Activated T-cell treated with anti-CD3 and anti-CD28 coated beads, Interleukin-2, amount 50 U/mL, for 72 hours (primary cell): ENCODE measurements at places on chromosomes 13 and 19.

DNA sequence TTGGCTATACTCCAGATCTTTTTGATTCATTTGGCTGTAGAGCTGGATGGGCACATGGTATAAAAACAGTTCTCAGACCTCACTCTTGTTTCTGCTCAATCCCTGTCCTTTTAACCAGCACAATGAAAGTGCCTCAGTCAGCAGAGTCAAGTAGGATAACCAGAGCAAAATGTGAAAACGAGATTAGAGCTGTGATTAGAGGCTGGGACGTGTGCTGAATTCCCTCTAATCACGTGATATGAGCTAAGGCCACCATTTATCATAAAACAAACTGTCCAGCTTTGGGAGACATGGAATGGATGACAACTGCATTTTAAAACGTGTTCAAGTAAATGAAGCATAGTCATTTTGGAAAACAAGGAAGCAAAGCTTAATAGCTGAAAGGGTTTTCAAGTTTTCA is 54.1 kb downstream of the GJA3 start:
- no peaks in the 10 kb centered on the region for H3K36me3 ChIP-seq
- no peak for DNase-seq
- peaks cover 35% of the 10 kb centered on the region for H3K27me3 ChIP-seq
- H3K4me3 ChIP-seq, result no peak overlapping the region
- no peak overlapping the region for H3K27ac ChIP-seq

DNA sequence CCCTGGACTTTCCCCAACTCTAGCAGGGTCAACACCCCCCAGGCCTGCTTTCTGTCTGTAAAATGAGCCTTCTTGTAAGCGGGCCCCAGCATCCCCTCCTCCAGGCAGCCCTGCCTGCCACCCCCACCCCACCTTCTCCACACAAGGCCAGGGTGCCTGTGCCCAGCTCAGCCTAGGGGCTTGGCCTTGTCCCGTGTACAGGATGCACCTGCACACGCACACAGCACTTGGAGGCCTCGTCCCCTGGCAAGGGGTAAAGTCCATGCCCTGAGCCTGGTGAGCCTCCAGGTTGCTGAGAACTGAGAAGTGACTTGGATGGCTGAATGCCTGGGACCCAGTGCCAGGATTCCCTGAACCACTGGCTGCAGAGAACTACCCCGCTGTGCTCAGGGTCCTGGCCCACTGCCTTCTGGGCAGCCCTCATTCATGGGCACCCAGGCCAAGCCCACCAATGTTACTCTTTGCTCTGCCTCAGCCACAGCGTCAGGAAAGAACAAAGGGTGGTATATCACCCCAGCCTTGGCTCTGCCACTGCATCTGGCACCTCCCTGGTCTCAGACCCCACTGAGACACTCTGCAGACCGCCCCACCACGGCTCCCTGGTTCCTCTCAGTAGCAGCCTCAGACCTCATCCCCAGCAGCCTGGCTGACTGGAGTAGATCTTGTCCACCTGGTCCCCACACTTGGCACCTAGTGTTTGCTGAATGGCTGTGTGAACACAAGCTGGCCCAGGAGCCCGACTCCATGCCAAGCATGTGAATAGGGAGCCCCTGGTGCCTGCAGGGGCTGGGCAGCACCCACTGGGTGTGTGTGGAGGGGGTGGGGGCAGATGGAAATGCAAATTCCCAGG is 1.8 kb upstream of the TM6SF2 start:
- no peak overlapping the region for H3K27ac ChIP-seq
- peaks cover 23% of the 10 kb centered on the region for H3K27me3 ChIP-seq
- H3K36me3 ChIP-seq, result peaks cover 5% of the 10 kb centered on the region
- H3K4me1 ChIP-seq, result peaks cover 10% of the 10 kb centered on the region

GRCh38 chr19:41808663-41809566 is 12.5 kb downstream of the CEACAM3 start:
- no peak overlapping the region for H3K4me3 ChIP-seq
- H3K4me1 ChIP-seq, result no peaks in the 10 kb centered on the region
- H3K27ac ChIP-seq, result no peak overlapping the region
- no peaks in the 10 kb centered on the region for H3K36me3 ChIP-seq

DNA sequence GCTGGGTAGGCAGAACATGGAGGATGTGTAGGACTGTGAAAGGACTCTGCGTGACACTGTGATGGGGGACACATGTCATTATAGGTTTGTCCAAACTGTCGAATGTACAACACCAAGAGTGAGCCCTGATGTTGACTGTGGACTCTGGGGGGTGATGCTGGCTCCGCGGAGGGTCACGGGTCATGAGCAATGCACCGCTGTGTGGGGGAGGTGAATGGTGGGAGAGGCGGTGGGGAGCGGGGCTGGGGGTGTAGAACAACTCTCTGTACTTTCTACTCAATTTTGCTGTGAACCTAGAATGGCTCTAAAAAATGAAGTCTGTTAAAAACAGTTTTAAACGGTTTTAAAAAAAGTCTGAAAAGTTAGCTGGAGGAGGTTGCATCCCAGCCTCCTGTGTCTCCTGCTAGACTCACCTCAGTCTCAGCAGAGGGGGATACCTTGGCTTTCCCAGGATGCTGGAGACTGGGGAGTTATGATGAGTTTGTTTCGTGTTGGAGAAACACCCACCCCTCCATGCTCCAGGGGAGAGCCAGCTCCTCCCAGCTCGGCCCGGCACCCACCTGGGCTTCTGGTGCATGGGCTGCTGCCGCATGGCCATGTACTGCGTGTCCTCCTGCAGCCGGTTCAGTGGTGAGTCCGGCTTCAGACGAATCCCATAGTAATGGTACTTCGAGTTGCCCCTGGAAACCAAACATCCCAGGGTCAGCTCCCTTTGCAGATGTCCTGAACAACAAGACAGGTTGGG is 34.7 kb upstream of the RANBP3 start:
- H3K4me3 ChIP-seq, result no peak overlapping the region
- no peaks in the 10 kb centered on the region for H3K4me1 ChIP-seq
- no peak overlapping the region for H3K27ac ChIP-seq
- no peaks in the 10 kb centered on the region for H3K27me3 ChIP-seq
- no peaks in the 10 kb centered on the region for H3K36me3 ChIP-seq

DNA sequence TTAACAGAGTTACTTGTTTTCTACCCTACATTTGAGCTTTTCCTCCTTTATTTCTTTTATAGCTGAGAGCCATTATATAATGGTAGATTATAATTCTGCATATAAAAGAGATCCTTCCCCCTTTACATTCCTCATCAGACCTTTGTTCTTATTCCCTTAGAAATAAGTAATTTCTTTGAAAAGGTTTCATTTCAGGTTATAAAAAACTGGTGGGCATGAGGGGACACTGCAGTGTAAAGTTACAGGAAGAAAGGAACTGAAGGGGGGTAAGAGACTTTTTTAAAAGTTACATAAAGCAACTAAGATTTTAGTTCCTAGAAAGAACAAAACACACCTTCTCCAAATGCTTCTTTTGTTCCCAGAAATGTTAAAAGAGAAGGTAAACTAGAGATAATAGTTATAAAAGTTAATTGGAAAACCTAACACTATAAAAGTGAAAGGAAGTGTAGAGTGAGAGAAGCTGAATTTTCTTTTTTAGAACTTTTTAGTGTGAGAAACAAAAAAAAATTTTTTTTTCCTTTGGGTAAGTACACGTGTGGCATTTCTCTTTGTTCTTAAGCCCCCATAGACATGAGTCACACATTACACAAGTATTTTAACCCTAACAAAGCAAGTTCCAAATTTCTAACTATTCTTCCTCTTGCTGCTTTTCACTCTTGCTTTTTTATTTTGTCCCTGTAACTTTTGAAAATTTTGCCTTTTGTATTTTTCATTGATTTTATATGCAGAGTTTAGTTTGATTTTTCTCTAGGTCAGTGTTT is 106.4 kb upstream of the MLNR start:
- H3K27ac ChIP-seq, result peak overlapping the region; percentile 92
- peaks cover 5% of the 10 kb centered on the region for H3K36me3 ChIP-seq
- H3K4me1 ChIP-seq, result peaks cover 31% of the 10 kb centered on the region
- no peaks in the 10 kb centered on the region for H3K27me3 ChIP-seq
- H3K4me3 ChIP-seq, result peak overlapping the region; percentile 80

- H3K27ac ChIP-seq, result no peak overlapping the region
- H3K4me1 ChIP-seq, result no peaks in the 10 kb centered on the region
- DNase-seq, result no peak
- H3K36me3 ChIP-seq, result peaks cover 25% of the 10 kb centered on the region
- no peaks in the 10 kb centered on the region for H3K27me3 ChIP-seq
These were observed 13.8 kb upstream of the RPS15 start for GRCh38 chr19:1424192-1424955.

- peak overlapping the region; percentile 81 for H3K4me3 ChIP-seq
- H3K4me1 ChIP-seq, result peaks cover 30% of the 10 kb centered on the region
- H3K36me3 ChIP-seq, result peaks cover 4% of the 10 kb centered on the region
These were observed 324 bp upstream of the FBXO17 start for GRCh38 chr19:38975861-38976271.

DNA sequence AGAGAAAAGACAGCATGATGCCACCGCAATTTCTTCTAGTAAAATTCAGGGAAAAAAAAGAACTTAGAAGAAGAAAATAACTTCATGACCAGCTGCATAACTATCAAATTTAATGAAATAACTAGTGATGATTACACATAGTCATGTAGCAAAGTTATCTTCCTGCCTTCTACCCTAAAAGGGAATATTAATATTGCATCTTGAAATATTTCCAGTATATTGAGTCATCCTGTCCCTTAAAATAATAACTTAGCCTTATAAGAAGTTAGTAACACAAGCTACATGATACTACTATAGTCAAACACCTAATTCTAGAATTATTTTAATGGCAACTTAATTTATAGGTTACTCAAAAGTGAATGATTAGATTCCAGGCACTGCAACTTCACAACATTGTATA is 289.2 kb downstream of the KLF12 start:
- peaks cover 15% of the 10 kb centered on the region for H3K4me1 ChIP-seq
- H3K27me3 ChIP-seq, result no peaks in the 10 kb centered on the region
- H3K4me3 ChIP-seq, result no peak overlapping the region
- H3K27ac ChIP-seq, result no peak overlapping the region
- no peak for DNase-seq
- H3K36me3 ChIP-seq, result peaks cover 4% of the 10 kb centered on the region

DNA sequence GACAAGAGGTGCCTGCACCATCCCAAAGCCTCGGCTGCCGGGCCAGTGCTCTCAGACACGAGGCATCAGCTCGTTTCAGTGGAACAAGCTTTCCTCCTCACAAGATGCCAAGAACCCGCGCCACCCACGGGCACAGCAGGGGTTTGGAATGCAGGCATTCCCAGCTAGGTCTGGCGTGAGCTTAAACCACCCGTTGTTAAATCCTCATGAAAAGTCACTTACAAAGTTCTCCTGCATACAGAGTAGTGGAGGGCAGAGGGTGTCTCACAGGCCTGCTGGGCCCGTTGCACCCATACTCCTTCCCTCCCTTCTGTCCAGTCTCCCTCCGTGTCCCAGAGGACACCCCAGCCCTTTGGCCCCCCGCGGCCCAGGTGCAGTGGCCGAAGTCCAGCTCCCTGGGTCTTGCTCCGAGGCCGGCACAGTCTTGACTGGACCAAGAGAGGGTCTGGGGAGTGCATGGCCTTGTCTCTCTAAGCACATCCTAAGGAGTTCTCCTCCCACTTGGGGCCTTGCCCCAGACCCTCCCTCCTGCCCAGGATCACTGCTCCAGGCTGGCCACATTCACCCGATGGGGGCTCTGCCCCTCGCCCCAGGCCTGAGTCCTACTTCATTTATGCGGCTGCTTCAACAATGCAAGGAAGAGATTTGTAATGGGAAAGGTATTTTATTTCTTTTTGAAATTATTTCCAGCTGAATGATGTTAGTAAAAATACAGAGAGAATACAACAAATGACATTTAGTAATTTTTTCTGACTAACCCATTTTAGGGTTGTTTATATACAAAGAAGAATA is 35.2 kb upstream of the GRTP1 start:
- H3K36me3 ChIP-seq, result no peaks in the 10 kb centered on the region
- H3K4me3 ChIP-seq, result no peak overlapping the region
- no peak overlapping the region for H3K27ac ChIP-seq
- DNase-seq, result no peak
- no peaks in the 10 kb centered on the region for H3K4me1 ChIP-seq

GRCh38 chr19:7326105-7326877 is 22.4 kb upstream of the ARHGEF18 start:
- H3K27ac ChIP-seq, result no peak overlapping the region
- no peaks in the 10 kb centered on the region for H3K27me3 ChIP-seq
- DNase-seq, result peak; percentile 49
- no peaks in the 10 kb centered on the region for H3K4me1 ChIP-seq
- no peak overlapping the region for H3K4me3 ChIP-seq

DNA sequence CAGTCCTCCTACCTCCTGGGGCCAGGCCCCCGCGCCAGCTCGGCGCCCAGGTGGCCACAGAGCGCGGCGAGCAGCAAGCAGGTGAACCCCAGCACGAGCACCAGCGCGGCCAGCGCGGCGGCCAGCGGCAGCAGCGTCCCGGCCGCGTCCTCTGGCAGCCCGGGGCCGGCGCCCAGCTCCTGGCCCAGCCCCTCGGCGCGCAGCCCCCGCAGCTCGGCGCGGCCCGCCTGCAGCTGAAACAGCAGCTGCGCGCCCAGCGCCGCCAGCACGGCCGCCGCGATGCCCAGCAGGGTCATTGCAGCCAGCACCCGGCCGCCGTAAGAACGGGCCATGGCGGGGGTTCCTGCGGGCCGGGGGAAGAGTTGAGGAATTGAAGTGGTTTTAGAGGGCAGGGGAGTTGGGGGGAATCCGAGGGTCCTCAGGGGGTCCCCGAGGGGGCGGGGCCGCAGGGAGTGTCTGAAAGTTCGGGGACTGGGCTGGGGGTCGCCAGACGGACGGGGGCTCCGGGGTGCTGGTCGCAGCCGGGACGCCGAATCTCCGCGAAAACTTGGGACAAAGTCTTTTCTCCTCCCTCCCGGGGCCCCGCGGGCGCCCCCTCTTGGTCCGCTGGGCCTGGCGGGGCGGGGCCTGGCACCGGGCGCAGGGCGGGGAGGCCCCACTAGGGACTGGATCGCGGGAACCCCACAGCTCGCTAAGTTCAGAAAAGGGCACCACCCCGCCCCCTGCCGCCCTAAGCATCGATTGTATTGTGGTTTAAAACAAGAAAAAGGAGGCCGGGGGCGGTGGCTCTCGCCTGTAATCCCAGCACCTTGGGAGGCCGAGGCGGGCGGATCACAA is at the start of gene TMEM221:
TSS of gene TMEM221 (minus strand) at position 538 of the 837 bp plus-strand sequence. CDS start at position 332, 206 bp downstream.
- peaks cover 18% of the 10 kb centered on the region for H3K4me1 ChIP-seq
- peaks cover 16% of the 10 kb centered on the region for H3K27me3 ChIP-seq
- peak within 1 kb of the TSS; percentile 36 for H3K4me3 ChIP-seq
- peaks cover 2% of the 10 kb centered on the region for H3K36me3 ChIP-seq

DNA sequence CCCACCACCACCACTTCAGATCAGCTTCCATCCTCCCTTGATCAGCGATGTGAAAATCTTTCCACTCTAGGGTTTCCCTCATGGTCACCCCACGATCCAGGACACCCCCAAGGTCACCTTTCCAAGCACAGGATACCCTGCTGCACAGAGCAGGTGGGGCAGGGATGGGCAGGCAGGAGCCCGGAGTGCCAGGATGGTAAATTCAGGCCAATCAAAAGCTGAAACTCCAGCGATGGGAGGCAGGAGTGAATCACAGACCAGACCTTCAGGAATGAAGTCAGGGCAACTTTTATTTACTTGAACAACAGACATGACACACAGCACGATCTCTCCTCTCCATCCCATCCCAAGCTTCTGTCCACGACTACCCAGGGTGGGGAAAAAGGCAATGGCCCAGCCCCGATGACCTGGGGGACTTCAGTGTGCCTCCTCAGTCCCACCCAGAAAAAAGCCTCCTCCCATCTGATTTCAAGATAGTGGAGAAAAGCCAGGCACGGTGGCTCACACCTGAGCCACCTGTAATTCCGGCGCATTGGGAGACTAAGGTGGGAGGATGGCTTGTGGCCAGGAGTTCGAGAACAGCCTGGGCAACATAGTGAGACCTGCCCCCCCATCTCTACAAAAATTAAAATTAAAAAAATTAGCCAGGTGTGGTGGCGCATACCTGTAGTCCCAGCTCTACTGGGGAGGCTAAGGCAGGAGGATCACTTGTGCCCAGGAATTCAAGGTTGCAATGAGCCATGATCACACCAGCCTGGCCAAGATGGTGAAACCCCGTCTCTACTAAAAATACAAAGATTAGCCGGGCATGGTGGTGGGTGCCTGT is 39.2 kb downstream of the ZSWIM4 start:
- H3K27me3 ChIP-seq, result no peaks in the 10 kb centered on the region
- peak overlapping the region; percentile 59 for H3K4me3 ChIP-seq
- peaks cover 53% of the 10 kb centered on the region for H3K4me1 ChIP-seq
- H3K27ac ChIP-seq, result peak overlapping the region; percentile 74
- H3K36me3 ChIP-seq, result peaks cover 1% of the 10 kb centered on the region
- DNase-seq, result no peak
